Fibroblast of villous mesenchyme (primary cell): ENCODE measurements at places on chromosomes 16 and 17. TPM values are rescaled to one million over a fixed set of nuclear protein-coding genes. Genes with fewer than 3 reads are reported as not detected.
A peak's percentile ranks its signal among the peaks of the same experiment; 100 is the strongest.

DNA sequence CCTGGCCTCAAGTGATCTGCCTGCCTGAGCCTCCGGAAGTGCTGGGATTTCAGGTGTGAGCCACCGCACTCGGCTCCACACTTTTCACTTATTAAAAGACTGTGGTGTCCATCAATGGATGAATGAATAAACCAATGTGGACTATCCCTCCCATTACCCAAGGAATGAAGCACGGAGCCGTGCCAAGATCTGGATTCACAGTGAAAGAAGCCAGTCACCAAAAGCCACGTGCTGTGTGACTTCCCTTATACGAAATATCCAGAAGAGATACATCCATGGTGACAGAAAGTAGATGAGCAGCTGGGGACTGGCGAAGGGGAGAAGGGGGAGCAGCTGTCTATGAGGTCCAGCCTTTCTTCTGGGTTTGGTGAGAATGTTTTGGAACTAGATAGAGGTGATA, 48.2 kb upstream of the STH start:
- DNase-seq, result no peak

Gene NPIPB6
- not detected in 2 replicates for total RNA-seq

DNA sequence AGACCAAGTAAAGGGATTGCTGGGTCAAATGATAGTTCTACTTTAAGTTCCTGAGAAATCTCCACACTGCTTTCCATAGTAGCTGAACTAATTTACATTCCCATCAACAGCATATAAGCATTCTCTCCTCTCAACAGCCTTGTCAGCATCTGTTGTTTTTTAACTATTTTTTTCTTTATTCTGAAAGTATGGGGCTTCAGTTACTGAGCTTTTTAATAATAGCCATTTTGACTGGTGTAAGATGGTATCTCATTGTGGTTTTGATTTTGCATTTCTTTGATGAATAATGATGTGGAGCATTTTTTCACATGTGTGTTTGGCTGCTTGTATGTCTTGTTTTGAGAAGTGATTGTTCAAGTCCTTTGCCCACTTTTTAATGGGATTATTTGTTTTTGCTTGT, 2.5 kb downstream of the KRTAP2-2 start:
- DNase-seq, result peak; percentile 60

Gene CDC6
- 19.0 and 28.5 TPM in 2 replicates for total RNA-seq

GRCh38 chr16:50193594-50193993, 40.5 kb downstream of the TENT4B start:
- no peak for DNase-seq

GRCh38 chr17:3845291-3845620, 790 bp downstream of the NCBP3 start:
- no peak for DNase-seq

DNA sequence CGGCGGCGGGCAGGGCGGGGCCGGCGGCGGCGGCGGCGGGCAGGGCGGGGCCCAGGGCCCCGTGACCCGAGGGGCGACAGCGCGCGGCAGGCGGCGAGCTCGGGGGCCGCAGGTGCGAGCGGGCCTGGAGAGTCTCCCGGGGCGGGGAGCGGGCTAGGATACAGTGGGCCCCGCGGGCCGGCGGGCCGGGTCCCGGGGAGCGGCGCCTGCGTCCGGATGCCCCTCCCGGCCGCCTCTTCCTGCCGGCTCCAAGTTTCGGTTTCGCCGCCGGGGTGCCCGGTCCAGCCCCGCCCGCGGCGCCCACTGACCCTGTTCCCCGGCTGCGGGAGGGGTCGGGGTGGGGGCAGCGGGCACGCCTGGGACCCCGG, at the start of gene RNF213:
TSS of gene RNF213 (plus strand) at position 62 of the 368 bp plus-strand sequence. CDS start 2,830 bp downstream, outside the sequence.
- DNase-seq, result peak; percentile 37

DNA sequence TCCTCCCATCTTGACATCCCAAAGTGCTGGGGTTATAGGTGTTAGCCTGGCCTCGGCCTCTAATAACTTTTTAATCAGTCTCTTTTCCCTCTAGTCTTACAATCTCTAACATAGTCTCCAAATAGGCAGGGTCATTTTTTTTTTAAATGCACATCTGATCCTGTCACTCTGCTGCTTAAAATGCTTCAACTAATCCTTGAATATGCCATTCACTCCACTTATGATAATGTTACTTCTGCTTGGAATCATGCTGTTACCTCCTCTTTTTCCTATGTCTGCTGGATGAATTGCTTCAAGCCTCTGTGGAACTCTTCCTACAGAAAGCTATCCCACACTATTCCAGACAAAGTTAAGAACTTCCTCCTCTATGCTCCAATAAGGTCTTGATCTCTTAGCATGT, 22.8 kb downstream of the CRLF3 start:
- DNase-seq, result no peak

Gene PYY
- not detected in 2 replicates for total RNA-seq

- DNase-seq, result no peak
Measured at GRCh38 chr17:71666047-71666446, 454.8 kb upstream of the SOX9 start.

Gene UMOD
- not detected in 2 replicates for total RNA-seq

Gene ANKS3
- 25.4 and 33.2 TPM in 2 replicates for total RNA-seq

DNA sequence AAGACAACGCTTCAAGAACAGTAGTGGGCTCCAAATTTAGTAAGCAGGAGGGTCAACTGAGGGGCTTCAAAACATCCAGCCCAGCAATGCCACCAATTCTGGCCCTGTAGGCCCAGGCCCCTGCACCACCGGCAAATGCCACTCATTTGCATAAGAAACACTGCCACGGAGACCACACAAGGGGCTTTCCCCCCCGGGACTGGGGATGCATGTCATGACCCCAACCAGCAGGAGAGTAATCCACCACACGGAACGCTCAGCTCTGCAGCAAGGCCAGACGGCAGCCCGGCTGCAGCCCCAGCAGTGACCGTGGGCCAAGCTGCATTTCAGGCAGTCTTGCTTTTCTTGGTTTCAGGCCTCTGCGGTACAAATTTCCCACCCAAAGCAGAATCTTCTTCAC, 14.1 kb downstream of the TMEM11 start:
- no peak for DNase-seq
